ENCODE measurements at places on chromosomes 11 and 22.

GRCh38 chr11:31237819-31238760 is 131.4 kb downstream of the DCDC1 start:
- no peak for DNase-seq

GRCh38 chr11:42255906-42256305 is 796.5 kb upstream of the LRRC4C start:
- no peak for DNase-seq

DNA sequence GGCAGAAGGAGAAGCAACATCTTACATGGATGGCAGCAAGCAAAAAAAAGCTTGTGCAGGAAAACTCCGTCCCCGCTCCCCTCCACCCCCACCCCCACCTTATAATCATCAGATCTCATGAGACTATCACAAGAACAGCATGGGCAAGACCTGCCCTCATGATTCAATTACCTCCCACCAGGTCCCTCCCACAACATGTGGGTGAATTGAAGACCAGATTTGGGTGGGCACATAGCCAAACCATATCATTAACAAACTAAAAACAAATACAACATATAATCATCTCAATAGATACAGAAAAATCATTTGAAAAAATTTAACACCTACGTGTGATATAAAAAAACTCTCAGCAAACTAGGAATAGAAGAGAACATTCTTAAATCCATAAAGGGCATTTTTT is 88.8 kb downstream of the BUD13 start:
- DNase-seq, result no peak

DNA sequence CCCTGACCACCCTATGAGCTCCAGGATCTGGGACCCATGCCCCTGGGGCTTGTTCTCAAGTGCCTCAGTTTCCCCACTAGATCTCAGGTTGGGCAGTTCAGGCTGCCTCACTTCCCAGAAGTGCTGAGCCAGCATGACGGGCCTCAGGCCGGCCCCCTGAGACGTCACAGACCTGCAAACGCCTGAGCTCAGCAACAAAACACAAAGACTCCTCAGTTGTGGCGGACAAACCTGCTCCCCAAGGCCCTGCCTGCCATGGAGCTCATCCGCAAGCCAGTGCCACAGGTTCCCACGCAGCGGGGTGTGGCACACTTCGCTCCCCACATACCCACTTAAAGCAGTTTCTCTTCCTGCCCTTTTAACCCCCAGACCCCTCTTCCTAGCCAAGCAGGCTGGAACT is 45.2 kb downstream of the NECTIN1 start:
- DNase-seq, result no peak

DNA sequence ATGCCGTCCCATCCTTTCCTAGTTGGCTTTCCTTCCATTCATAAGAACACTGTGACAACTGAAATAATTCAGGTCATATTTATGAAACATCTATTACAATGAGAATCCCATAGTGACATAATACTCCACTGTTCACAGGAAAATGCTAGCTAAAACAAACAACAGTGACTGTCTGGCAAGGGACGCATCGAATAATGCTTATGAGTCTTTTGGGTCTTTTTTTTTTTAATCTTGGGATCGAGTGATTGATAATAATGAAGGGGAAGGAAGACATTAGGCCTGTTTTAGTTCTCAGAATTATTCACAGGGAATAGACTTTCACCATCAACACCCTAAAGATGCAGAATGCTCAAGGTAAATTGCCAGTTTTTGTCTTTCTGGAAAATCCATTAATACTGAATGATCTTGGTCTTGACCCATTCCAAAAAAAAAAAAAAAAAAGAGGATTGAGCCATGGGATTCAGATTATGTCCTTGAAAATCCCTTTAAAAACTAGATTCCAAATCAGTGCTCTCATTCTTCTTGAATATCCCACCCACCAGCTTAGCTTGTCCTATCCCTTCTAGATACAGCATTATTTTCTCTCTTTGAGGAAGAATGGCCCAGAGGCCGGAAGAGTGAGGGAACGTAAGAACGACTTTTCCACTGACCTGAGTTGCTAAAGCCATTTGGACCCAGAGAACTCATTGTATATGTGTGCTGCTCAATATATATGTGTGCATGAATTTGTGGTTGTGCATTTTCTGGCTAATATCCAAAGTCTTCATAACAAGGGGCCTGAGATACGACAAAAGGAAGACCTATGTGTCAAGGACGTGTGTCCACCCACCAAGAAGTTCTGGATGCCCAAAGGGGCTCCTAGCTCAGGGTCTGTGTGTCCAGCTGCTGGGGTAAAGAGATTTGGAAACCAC is 35.2 kb upstream of the CREB3L1 start:
- peak; percentile 60 for DNase-seq

DNA sequence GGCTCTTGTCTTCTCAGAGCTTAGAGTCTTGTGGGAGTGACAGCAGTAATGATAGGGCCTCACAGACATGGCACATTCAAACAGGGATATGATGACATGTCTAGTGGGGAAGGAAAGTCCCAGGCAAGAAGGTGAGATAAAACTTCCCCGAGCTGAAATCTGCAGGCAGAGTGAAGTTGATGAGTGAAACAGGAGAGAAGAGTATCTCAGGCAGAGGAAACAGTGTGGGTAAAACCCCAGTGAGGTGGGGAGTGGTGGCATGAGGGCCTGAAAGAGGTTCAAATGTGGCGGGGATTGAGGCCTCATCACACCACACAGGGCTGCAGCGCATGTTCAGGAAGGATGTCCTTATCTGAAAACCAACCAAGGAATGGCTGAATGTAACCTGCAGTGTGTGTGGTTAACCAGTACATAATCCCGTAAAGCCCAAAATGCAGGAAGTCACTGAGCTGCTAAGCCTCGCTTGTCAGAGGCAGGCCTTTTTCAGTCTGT is 153.8 kb upstream of the E2F8 start:
- DNase-seq, result no peak

DNA sequence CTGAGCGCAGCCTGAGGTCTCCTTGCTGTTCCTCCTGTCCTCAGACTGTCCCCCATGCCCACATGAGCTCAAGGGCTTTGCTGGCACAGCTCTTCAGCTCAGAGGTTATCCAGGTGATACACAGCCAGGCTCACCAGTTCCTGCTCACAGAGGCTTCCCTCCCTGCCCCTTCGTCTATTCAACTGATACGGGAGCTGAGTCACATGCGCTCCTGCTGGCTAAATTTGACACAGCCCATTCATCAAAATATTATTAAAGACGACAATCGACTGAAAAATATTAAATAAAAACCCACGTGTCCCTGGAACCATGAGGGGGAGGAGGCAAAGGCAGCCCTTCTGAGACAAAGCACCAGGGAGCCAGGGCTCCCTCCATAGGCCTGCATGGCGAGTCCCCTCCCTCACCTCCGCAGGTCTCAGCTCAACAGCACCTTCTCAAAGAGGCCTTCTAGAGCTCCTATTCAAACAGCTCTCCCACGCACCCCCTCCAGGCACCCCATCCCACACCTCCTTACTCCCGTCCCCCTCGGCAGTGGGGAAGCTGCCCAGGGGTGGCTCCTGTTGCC is 40.5 kb downstream of the DUSP8 start:
- no peak for DNase-seq

DNA sequence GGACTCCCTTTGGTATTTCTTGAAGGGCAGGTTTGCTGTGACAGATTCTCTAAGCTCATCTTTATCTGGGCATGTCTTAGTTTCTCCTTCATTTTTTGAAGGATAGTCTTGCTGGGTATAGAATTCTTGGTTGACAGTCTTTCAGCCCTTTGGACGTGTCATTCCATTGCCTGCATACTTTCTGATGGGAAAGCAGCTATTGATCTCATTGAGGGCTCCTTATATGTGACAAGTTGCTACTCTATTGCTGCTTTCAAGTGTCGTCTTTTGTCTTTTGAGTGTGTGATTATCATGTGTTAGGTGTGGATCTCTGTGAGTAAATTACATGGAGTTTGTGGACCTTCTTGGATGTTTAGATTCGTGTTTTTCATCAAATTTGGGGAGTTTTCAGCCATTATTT is 21.9 kb downstream of the IGHMBP2 start:
- no peak for DNase-seq

GRCh38 chr11:22516111-22516510 is 109.5 kb downstream of the FANCF start:
- DNase-seq, result no peak

GRCh38 chr11:71933141-71933933 is 4.5 kb downstream of the RNF121 start:
- DNase-seq, result no peak

DNA sequence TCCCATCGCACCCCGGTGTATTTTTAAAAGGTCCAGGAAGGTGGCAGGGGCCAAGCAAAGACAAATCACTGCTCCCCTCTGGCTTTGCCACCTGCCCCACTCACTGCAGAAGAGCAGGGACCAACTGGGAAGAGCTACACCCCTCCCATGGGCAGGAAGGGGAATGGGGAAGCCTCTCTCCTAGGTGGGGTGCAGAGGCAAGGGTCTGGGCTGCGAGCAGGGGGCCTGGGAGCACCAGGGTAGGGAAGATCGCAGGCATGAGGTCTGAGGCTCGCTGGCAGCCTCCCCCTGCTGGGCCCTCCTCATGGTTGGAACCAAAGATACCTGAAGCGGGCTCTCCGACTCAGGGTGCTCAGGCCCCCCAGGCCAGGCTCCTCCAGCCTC is 36.8 kb downstream of the PISD start:
- DNase-seq, result no peak

- no peak for DNase-seq
Measured at GRCh38 chr11:121344824-121345223, 52.3 kb downstream of the SC5D start.

All from hematopoietic multipotent progenitor cell treated with erythropoietin and hydrocortisone succinate and interleukin-3 and kit ligand, for 15 days (in vitro differentiated cells).